ENCODE measurements at places on chromosomes 13 and 19. TPM values are rescaled to one million over a fixed set of nuclear protein-coding genes. Genes with fewer than 3 reads are reported as not detected.

Gene KLF1
- total RNA-seq, result not detected

Gene KIR3DL1
- total RNA-seq, result not detected

DNA sequence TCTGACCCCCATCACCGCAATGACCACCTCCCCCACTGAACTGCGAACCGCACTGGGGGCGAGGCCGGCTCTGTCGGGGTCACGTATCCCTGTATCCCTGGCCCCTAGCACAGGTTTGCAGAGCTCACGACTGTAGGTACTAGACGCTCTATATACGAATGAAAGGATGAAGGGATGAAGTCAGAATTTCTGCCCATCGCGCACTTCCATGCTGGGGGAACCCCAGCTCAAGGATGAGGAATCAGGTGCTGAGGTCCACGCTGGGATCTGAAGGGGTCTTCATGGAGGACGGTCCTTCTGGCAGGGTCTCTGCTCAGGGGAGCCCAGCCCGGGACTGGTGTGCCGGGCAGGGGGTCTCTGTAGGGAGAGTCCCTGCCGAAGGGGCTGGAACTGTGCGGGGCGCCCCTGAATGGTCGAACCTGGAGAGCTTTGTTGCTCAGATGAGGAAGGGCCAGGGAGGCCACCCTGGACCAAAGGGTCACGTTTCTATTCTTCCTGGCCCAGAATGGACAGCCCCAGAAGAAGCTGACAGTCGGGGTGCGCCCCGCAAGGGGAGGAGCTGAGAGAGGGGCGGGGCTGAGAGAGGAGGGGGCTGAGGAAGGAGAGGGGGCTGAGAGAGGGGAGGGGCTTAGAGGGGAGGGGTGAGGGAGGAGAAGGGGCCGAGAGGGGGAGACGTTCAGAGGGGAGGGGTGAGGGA is 37.9 kb upstream of the SEMA6B start:
- no peak for DNase-seq

- peak; percentile 46 for DNase-seq
Measured at GRCh38 chr13:23433171-23434153, at the start of gene SACS. Gene SACS (minus strand): TSS chr13:23433702. CDS start chr13:23411239, 22,463 bp downstream.

DNA sequence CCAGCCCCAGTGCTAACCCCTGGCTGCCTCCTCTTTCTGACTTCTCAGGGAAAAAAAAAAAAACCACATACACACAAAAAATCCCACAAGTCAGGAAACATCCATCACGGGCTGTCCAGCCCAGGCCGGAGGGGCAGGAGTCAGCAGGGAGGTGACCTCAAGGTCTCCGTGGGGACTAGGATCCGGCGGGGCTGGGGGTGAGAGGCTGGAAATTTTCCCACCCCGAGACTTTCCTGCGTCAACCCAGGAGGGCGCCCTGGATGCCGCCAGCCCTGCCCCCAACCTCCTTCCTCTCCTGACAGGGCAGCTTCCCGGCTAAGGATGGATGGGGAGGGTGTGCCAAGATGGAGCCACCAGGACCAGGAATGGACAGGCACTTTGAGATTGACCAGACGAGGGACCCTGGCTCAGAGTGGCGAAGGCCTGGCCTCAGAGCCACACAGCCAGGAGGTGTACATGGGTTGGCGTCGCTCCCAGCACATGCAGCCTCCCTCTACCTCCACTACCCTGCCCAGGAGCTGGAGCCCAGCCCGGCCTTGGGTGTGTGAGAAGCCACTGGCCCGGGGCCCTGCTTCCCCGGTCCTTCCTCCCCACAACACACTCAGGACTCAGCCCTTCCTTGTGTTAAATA is 33.3 kb downstream of the BLOC1S3 start:
- no peak for DNase-seq

Gene SLC6A16
- 2.4 TPM for total RNA-seq

Gene COL5A3
- total RNA-seq, result 27.1 TPM

- no peak for DNase-seq
Measured at GRCh38 chr19:55467236-55468053, 2.9 kb upstream of the C19orf85 start.

- DNase-seq, result no peak
Measured at GRCh38 chr13:93425411-93425810, 198.8 kb downstream of the GPC6 start.

- DNase-seq, result no peak
Measured at GRCh38 chr13:53013113-53013512, 15.5 kb upstream of the OLFM4 start.

GRCh38 chr19:30540761-30541160 is 168.6 kb downstream of the ZNF536 start:
- DNase-seq, result no peak

- no peak for DNase-seq
Measured at GRCh38 chr19:33564836-33565338, 43.3 kb upstream of the PEPD start.

Gene CEACAM21
- 2.6 TPM for total RNA-seq

DNA sequence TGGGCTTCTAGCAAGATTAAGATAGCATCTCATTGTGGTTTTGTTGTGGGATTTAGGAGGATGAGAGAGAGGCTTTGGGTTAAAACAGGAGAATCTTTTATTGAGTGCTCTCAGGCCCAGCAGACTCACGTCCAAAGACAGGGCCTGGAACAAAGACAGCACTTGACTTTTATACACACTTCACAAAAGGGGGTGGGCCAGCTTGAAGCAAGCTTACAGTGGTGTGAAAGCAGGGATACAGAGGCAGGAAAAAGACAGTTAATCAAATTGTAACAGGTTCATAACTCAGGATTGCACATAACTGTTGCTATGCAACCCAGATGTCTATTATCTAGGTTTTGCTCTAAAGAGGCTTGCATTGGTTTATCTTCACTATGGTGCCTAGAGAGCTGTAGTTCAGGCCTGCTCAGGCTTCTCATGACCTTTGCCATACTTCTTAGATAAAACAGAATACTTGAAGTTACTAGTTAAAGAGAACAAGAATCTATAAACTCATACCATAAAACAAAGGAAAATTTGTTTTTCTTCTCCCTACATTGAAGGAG is 42.2 kb upstream of the CEACAM21 start:
- no peak for DNase-seq

Gene TRIM13
- total RNA-seq, result 20.4 TPM

Gene KCTD12
- total RNA-seq, result 36.1 TPM

Gene CEACAM16
- total RNA-seq, result not detected

DNA sequence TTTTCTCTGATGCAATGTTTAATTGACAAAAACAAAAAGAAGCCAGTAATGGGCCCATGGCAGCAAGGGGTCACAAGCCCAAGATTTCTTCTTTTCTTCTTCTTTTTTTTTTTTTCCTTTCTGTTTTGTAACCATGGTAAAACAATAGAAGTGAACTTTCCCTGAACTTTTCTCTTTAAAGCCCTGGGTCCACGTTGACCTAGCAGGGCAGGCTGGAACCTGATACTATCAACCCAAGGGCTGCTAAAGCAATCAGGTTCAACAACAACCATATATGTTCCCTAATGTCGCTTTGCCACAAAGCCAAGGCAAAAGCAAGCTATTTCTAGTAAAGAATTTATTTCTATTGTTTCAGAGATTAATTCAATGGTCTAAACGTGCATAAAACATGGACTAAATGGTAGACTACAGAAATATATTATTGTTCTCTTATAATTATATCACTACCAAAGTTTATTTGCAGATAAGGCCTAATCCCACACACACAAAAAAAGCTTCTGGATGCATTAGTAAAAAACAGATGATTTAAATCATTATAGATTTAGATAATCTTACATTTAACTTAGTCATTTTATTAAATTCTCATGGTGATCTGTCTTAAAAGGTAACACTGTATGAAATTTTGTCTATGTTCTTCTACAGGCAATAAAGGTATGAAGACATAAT is 153.9 kb downstream of the DACH1 start:
- no peak for DNase-seq

Gene TPTE2
- not detected for total RNA-seq

Gene FFAR1
- 0.39 TPM for total RNA-seq

- no peak for DNase-seq
Measured at GRCh38 chr13:111339366-111340143, 19.1 kb downstream of the TEX29 start.

Gene SBK2
- not detected for total RNA-seq

DNA sequence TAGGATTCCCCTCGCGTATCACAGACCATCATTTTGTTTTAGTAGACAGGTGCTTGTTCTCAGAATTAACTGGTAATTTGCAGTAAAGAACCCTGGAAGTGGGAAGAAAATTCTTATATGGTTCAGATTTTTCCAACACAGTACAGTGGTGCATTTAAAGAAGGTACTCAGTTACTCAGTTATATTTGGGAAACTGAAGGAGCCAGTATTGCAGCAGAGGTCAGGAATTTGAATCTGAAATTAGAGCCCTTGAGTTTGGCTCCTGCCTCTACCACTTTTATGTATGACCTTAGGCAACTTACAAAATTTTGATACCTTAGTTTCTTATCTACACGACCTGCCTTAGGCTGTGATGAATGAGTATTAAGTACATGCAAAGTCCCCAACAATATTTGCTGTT is 19.7 kb downstream of the METTL21C start:
- no peak for DNase-seq

Gene CRX
- total RNA-seq, result not detected

Gene SIGLEC8
- total RNA-seq, result 7.4 TPM

- no peak for DNase-seq
Measured at GRCh38 chr13:63156816-63157215, 1741.2 kb upstream of the PCDH20 start.

DNA sequence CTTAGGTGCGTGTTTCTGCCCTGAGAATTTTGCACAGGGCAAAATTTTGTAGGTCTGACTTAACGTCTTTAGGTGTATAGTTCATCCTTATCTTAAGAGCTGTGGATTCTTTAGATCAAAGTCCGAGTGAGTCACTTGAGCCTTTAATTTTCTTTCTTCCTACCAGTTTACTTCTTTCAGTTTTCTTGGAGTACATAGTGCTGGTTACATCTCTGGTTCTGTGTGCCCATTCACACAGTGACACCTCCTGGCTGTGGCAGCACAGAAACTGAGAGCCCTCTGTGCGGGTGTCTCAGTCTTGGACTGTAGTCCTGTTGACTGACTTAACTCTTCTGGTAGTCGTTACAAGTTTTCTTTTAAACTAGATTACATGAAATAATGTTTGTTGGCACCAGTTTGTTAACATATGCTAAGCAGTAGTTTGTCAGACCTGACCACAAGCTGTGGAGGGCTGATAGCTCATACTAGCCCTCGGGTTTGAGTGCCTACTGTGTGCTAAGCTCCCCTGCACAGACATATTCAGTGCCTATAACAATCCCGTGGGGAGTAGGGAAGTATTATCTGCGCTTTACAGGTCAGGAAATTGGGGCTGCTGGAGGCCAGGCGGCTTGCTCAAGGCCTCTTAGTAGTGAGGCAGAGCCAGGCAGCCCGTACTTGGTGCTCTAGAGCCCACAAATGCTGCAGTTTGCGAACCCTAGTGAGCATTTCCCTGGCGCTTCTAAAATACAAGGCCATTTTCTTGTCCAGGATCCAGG is 1.6 kb downstream of the GATAD2A start:
- DNase-seq, result peak; percentile 63

Gene SIGLEC9
- 2.3 TPM for total RNA-seq

GRCh38 chr13:26600343-26600742 is 42.9 kb downstream of the WASF3 start:
- no peak for DNase-seq

DNA sequence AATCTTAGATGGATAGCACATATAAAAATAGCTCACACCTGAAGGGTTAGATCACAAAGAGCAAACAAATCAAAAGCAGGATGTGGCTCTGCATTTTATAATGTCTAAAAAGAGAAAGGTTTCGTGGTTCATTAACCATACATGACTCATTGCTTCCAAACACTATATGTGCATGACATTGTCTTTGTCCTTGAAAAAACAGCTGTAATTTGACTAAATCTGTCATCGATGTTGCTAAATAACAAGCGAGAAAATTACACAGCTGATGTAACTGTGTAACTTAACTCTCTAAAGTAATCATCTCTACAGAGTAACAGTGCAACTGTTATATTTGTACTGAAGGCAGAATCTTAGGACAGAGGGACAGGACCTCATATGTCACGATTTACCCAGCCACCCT is 383.1 kb upstream of the GPC6 start:
- DNase-seq, result no peak

DNA sequence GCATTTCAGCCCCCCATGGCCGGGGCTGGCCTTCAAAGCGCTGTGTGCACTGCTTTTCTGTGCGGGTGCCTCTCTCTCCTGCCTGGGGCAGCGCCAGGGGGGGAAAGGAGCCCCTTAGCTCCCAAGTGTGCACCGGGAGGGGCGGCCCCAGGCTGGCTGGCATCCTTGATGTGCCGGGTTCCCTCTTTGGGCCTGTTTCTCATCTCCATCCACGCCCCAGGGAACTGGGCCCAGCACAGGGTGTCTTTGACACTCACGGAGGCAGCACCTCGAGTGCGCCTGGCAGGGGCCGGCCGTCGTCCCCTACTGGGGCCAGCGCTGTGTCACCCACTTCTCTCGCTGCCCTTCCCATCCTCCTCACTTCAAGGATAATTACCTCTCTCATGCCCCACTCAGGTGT is 324.3 kb downstream of the TEX29 start:
- no peak for DNase-seq

Gene AP2A1
- 206 TPM for total RNA-seq

GRCh38 chr19:8835446-8835845 is 3.3 kb downstream of the MBD3L1 start:
- no peak for DNase-seq

GRCh38 chr19:17942582-17943273 is 9.9 kb downstream of the CCDC124 start:
- no peak for DNase-seq

GRCh38 chr13:97112446-97113152 is 109.5 kb upstream of the MBNL2 start:
- no peak for DNase-seq

- no peak for DNase-seq
Measured at GRCh38 chr13:95676105-95676761, 706 bp upstream of the DNAJC3 start.

DNA sequence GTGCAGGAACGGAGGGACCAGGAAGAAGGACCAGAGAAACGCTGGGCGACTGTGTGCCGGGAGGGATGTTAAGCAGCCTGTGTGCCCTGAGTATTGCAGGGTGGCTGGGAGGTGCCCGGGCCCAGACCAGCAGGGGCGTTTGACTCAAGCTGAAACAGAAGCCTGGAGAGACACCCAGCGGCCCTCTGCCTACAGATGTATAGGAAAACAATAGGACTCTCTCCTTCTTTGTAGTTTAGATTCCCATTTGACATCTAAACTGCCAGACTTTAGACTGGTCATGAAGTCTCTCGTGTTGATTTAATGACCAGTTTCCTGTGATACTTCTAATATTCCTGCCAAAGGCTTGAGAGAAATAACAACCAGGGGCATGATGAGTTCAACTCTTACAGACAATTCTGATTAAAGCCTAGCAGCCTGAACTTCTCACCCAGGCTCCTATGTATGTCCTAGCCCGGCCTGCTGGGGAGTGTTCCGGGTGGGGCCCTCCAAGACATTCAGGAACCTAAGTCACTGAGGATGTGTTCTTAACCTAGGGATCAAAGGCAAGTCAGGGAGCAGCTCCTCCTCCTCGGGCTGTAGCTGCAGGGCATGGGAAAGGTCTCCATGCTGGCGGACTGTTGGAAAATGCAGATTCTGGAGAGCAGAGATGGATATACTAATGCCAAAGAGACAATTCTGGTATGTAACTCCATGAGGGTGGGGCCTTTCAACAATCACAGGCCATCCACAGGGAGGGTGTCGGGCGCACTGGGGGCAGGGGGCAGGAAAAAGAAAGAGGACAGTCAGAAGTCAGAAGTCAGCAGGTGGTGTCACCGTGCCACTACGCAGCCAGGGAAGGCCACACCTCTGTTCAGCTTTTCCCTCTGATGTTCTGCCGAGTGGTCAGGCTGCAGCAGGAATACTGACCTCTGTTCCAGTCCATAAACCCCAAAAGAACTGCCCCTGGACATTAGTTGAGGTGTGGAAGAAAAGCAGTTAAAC is 131.8 kb downstream of the STARD13 start:
- peak; percentile 40 for DNase-seq

Gene VSIG10L
- total RNA-seq, result 3.1 TPM

- DNase-seq, result no peak
Measured at GRCh38 chr19:43936188-43936587, 1.1 kb upstream of the ZNF45 start.

Gene ONECUT3
- total RNA-seq, result not detected
